Activated CD8-positive, alpha-beta memory T cell treated with anti-CD3 and anti-CD28 coated beads for 4 hours (primary cell): ENCODE measurements at places on chromosomes 12 and 14.

DNA sequence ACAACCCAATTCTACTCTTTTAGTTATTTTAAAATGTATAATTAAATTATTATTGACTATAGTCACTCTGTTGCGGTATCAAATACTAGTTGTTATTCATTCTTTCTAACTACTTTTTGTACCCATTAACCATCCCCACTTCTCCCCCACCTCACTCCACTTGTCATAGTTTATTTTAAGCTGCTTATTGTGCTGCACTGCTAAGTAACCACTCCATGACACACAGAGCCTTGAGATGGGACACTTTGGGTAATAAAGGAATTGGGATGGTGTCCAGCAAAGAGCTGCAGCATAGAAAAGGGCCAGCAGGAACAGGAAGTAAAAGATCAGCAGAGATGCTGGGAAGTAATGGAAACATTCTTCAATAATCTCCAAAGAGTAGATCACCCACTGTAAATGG is 123.0 kb downstream of the RPS29 start:
- no peak for DNase-seq

DNA sequence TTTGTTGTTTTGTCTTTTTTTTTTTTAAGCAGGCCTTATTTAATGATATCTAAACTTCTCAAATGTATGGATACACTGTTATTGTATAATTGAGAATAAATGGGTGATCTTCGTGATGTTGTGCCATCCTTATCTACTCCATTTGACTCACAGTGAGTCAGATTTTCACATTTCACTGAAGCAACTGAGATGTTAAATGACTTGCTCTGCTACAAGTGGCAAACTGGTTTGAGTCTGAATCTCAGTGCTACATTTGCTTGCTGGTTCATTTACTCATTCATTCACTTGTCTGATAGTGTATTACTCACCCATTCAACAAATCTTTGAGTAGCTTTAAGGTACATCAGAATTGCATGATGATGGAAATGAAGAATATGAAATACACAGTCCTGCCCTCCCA is 2.6 kb downstream of the KIAA0586 start:
- DNase-seq: no peak

- DNase-seq: no peak
Observed at GRCh38 chr12:44960856-44961255, 84.7 kb upstream of the NELL2 start.

DNA sequence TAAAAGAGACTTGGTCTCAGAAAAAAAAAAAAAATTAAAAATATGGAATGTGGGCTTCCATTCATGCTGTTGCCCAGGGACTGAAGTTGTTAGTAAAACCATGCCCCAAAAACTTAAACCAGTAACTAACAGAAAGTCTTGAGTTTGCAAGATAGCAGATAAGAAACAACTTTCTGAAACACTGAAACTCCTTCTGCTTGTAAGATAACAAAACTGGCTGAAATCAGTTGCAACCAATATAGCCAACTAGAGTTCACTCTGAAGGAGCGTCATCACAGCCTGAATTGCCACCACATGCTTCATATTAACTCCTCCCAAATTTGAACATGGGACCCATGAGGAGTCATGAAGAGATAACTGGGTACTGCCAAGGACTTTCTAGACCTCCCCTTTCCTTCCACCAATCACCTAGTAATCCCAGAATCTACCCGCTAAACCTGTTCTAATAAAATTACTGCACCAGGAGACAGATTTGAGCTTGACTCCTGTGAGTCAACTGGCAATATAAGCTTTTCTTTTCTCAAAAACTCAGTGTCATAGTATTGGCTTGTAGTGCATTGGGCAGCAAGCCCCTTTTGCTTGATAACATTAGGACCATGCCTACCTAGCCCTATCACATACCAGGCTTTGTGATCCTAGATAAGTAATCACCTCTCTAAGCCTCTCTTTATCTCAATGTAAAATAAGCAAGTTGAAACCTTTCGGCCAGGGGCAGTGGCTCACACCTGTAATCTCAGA is 53.6 kb downstream of the R3HDM2 start:
- DNase-seq: no peak

DNA sequence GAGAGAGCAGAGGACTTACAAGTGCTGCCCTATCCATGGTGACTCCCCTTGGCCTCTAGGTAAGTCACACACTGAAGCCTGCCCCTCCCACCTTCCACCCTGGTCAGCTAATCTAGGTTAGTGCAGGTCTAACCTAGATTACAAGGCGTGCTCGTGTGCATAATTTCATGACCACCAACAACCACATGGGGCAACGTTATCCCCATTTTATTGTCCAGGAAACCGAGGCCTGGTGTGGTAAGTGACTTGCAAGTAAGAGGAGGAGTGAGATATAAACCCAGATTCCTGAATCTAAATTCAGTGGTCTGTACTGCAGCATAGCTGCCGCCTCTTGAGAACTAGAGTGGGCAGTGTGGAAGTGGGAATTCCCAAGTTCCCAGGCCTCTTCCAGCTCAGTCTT is 171.1 kb downstream of the DAD1 start:
- DNase-seq: no peak

DNA sequence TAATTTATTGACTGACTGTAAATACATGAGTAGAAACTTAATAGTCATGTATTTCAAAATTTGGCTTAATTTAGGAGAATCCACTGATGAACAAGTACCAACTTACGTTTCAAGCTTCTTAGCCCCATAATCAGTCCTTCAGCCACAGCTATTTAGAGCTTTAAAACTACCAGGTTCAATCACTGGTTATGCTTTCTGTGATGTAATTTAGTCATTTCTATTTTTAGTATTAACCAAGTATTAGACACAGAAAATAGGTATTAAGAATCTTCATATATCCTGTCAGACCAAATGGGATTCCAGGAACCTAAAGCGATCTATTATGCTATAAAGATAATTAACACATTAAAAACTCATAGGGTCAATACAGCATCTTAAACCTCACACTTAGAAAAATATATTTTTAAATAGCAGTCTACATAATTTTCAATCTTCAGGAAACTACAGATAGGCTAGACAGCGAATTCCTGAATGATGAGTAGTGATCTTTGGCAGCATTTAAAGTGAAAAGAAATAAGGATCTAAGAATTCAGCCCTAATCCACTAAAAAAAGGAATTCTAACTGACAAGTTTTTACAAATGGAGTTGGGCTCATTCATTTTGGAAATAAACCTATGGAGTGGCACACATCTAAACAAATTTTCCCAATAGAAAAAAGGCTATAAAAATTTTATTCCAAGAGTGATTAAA is 51.5 kb downstream of the ZC3H14 start:
- DNase-seq: no peak

- no peak for DNase-seq
Observed at GRCh38 chr12:52634266-52635056, 16.1 kb upstream of the KRT73 start.

- DNase-seq: no peak
Observed at GRCh38 chr12:120358412-120359100, 10.4 kb downstream of the MSI1 start.
